ENCODE measurements at places on chromosomes 3 and 15.
A peak's percentile ranks its signal among the peaks of the same experiment; 100 is the strongest.

- peak; percentile 56 for DNase-seq
These were observed 4.3 kb upstream of the MYL3 start for GRCh38 chr3:46867550-46867898.

- no peak for DNase-seq
These were observed 732.9 kb upstream of the BCHE start for GRCh38 chr3:166570102-166570501.

DNA sequence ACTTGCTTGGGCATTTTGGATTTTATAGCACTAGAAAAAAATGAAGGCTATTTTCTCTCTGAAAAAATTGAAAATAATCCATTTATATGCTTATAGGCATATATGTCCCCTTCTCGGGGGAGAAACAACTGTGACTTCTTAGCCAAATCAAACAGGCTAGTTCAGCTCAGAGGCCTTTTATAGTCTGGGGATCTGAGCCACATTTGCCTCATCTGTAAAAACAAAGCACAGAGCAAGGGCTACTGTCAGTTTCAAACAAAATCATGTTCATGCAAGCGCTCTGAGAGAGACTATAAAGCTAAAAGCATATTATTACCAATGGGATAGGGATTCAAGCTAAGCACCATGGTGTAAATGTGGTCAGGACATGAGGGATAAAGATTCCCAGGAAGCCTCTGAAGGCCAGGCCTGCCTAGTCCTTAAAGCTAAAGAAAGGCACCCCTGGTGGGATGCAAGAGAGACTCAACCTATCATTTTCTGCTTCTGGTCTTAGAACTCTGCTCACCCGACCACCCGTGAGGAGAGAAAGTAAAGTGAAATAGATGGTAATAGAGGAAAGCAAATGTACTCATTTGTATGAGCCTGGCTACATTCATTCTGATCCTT, 51.0 kb upstream of the IL12A start:
- no peak for DNase-seq

DNA sequence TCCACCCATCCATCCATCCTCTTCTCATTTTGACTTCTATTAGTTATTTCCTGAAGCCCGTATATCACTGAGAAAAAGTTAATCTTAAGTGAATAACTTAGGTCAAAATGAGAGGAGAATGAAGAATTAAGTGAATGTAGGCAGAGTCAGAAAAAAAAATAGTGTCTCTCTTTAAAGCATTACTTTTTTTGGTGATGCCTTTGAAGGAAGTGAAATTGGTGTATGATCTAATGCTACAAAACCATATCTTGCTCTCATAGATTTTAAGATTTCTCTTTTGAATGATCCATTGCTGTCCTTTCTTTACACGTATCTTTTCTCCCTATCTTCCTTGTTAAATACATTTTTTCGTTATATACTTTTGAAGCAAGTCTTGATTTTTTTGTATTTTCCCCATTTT, 23.4 kb downstream of the FNDC3B start:
- no peak for DNase-seq

GRCh38 chr3:7382293-7383010, 521.5 kb downstream of the GRM7 start:
- no peak for DNase-seq

- DNase-seq: no peak
These were observed 580.4 kb downstream of the VGLL3 start for GRCh38 chr3:86410587-86410986.

GRCh38 chr3:133380481-133381225, 19.2 kb upstream of the BFSP2 start:
- no peak for DNase-seq

- no peak for DNase-seq
These were observed 163.4 kb downstream of the FNDC3B start for GRCh38 chr3:172202797-172203196.

DNA sequence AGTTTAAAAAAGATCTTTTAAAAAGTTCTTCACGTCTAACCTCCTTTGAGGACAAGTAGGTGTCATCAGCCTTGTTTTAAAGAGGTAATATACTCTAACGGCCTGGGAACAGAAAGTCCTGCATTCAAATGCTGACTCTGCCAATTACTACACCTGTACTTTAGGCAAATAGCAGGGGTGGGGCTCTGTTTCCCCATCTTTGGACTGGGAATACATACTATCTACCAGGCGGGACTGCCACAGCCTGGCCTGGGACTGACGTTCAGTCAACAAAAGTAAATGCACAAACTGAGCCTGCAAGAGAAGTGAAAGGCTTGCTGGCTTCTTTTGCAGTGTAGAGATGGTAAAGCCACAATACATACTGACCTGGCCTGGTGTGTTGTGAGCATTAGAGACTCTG, 107.6 kb upstream of the SPATA12 start:
- no peak for DNase-seq

DNA sequence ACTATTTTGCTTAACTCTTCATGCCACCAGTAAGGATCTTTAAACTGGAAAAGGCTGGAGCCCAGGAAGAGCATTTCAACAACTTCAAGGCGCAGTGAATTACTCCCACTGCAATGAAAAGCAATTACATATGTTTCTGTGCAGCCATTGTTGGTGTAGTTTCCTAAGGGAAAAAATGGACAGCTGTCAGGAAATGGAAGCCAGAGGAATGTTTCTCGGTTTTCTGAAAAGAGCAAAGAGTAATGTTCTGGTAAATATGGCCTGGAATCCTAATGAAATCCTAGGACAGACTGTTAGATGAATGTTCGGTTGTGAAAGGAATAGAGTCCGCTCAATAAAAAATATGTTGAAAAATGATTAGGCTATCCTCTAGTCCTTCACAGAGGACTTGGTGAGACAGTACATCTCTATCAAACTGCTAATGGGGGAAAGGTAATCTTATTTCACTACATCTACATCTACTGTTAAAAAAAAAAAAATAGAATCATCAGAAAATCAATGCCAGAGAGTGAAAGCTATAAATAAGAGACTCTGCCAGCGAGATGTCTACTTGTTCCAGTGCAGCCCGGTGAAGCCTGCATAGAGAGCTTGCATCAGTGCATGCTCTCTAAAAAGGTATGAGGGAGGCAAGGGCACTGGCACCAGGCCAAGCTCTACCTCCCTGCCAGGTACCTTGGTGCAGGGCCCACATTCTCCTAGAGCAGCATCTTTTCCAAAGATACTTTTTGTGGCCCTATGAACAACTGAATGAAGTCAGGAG, 68.2 kb upstream of the TJP1 start:
- DNase-seq: no peak

- DNase-seq: peak; percentile 14
These were observed 513.1 kb upstream of the CBLB start for GRCh38 chr3:106381939-106382335.

GRCh38 chr3:113035387-113035982, 44.7 kb downstream of the GTPBP8 start:
- DNase-seq: peak; percentile 69

DNA sequence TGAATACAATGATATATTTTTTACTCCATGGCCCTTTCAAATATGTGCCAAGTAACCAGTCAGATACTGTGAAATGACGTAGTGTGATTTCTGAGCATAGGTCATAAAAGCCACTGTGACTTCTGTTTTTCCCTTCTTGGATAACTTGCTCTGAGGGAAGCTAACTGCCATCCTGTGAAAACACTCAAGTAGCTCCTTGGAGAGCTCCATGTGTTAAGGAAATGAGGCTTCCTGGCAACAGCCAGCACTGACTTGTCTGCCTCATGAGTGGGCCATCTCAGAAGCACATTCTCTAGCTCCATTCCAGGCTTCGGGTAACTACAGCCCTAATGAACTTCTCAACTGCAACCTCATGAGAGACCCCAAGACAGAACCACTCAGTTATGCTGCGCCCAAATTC, 9.5 kb upstream of the CCDC80 start:
- peak; percentile 68 for DNase-seq

DNA sequence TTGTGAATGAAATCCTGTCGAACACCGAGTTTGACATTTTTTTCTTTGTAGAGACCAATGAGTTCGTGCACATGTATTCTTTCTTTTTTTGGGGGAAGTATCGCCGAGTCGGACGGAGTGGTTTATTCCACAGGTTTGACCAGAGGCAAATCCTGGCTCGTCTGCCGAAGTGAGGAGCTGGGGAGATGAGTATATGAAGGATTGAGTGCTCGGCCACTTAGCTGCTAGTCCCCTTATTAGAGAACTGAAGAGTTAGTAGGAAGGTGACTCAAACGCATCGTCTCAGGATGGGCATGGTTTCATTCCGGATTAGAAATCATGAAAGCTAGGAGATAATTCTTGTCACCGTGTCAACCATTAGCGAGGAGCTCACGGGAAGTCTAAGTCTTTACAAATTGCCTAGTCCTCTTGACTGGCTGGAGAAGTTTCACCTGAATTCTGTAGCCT, 154.7 kb upstream of the GOLIM4 start:
- no peak for DNase-seq

DNA sequence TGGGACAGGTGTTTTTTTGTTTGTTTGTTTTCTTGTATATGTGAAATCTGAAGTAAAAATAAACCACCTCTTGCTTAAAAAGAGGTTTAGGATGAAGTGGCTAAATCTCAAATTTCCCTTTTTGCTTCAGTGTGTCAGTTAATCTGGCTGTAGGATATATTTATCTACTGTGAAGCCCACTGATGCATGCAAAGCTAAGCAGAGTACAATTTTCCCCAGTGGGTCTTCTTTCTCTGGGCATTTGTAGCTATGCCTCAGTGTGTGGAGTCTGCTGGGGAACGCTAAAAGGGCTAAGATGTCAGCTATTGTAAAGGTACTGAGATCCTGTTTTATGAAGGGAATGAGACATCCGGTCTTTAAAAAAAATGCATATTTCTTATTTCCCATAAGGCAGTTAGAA, 190.6 kb downstream of the TCF12 start:
- no peak for DNase-seq

DNA sequence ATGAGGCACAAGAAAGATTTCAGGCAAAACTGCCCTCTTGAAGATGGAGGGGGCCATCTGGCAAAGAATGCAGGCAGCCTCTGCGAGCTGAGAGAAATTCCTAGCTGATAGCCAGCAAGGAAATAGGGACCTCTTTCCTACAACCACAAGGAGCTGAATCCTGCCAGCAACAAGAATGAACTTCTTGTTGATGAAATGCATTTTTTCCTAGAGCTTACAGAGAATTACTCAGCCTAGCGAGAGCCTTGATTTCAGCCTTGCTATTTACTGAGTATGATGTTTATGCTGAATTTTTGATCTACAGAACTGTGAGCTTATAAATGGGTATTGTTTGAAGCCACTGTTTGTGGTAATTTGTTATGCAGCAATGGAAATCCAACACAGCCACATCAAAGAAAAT, 148.5 kb upstream of the NAALADL2 start:
- DNase-seq: peak; percentile 44

DNA sequence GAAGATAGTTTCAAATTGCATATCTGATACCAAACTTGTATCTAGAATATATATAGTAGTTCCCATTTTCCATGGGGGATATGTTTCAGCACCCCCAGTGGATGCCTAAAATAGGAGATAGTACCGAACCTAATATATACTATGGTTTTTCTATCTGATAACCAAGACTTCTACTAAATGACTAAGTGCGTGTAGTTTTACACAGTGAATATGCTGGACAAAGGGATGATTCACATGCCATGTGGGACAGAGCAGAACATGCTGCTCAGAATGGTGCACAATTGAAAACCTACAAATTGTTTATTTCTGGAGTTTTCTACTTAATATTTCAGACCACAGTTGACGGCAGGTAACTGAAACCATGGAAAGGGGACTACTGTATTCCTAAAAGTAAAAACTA, 73.4 kb upstream of the TP63 start:
- no peak for DNase-seq

DNA sequence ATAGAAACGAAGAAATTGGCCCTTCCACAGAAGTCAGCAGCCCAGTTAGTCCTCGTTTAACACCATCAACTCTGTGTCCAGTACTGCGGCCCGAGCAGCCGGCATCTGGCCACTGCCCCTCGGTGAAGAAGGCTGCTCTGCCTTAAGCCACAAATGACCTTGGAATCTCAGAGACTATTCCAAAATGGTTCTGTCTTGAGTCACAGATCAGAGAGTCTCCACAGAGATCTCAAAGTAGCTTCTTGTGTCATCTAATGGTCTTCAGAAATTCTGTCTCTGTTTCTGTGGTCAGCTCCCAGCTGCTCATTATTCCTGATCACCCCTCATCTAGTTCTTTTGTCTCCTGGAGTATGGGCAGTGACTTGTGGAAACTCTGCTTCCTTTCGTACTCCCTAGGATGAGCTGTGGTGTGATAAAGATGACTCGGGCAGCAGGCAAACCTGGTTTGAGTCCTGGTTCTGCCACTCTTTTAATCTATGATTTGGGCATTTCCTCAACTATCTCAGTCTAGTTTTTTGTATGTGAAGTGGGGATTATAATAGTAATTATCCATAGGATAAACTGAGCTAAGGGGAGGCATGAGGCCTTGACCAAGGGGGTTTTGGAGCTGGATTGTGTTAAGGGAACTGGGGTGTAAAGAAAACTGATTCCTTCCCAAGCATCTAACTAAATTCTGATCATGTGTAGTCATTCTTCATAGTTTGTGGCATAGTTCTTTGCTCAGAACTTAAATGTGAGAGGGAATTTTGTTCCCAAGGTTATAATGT, 22.6 kb downstream of the CRTC3 start:
- peak; percentile 97 for DNase-seq

DNA sequence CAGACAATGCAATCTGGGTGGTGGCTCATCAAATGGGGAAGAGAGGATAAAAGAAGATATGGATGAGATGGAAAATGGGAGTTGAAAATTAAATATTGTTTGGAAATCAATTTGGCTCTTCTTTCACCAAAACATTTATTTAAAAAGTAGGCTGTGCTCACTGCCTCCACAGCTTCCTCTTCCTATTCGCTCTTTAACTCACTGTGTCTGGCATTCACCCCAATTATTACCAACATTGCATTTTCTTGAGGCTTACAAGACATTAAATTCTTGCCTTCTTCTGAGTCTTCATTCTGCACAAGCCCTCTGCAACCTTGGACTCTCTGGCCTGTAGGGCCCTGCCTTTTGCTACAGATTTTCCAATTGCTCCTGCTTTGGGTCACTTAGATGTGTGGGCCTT, 52.9 kb upstream of the TSPAN3 start:
- DNase-seq: no peak

GRCh38 chr3:100254168-100254777, 6.5 kb upstream of the TBC1D23 start:
- peak; percentile 71 for DNase-seq

GRCh38 chr15:65451989-65452388, 29.2 kb upstream of the IGDCC4 start:
- DNase-seq: no peak

DNA sequence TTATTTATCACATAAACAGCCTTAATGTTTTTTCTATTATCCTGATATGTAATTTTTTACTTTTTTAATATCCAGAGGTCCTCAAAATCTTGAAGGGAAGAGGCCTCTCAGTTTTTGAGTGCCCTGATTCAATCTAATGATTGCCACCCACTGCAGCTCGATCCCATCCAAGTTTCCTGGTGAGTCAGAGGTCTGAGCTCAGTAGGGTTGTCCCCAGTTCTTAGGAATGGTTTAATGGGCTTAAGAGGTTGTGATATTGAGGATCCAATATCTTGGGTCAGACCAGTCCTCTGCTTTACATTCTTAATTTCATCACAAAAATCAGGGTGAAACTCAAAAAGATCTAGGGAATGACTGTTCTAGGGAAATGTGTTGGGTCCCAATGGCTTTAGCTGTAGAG, 238.5 kb downstream of the NSUN3 start:
- no peak for DNase-seq

- DNase-seq: no peak
These were observed 1085.2 kb upstream of the CADM2 start for GRCh38 chr3:83873550-83873949.

GRCh38 chr15:92930054-92930621, 30.0 kb downstream of the CHD2 start:
- peak; percentile 63 for DNase-seq
